Stimulated activated memory B cell treated with anti-CD40 and anti-IgM and Interleukin-4, amounts not matched to agents 10 μg/mL and 1 μg/mL and 100 μg/mL, for 72 hours (primary cell): ENCODE measurements at places on chromosomes 7 and 10.

GRCh38 chr10:6978187-6978627 is 398.1 kb upstream of the PRKCQ start:
- no peak for ATAC-seq

DNA sequence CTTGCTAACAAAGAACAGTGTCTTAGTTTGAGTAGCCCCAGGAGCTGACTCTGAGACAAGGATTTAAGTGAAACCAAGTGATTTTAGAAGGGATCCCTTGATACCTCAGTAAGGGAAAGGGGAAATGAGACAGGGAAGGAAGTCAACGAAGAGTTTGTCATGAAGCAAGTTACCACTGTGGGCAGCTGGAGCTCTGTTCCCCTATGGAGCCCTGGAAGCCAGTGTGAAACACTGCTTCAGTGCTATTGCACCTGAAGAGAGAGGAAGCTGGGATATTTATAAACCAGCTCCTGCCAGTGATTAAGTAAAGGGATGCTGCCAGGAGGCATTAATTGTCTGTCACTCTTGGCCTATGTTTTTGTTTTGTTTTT is 58.9 kb upstream of the WAPL start:
- no peak for ATAC-seq

GRCh38 chr7:40604601-40605438 is 470.0 kb downstream of the SUGCT start:
- ATAC-seq = peak; percentile 61

GRCh38 chr7:100369105-100369504 is 4.2 kb upstream of the PILRA start:
- ATAC-seq = peak; percentile 94

GRCh38 chr7:36650320-36650719 is 74.0 kb downstream of the AOAH start:
- no peak for ATAC-seq

- no peak for ATAC-seq
These were observed 43.0 kb downstream of the SUFU start for GRCh38 chr10:102546606-102547320.

DNA sequence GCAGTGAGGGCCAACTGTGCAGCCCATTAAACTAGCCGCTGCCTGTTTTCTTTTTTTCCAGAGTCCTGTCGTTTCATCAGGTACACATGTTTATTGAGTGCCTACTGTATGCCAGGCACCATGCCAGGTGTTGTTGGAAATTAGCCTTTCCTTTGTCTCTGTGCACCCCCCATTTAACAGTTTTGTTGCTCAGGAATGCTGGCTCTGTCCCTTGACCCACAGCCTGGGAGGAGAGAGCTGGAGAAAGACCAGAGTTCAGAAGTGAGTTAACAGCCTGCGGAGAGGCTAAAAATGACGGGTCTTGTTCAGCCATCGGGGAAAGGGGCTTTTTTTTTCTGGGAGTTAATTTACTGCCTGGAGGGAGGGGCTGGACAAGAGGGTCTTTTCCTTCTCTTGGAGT is 1.3 kb downstream of the LRMDA start:
- ATAC-seq = no peak

GRCh38 chr10:45602082-45602730 is 70.4 kb downstream of the ZFAND4 start:
- ATAC-seq = no peak

GRCh38 chr10:58993480-58994221 is 182.8 kb upstream of the PHYHIPL start:
- no peak for ATAC-seq
